Heart left ventricle (tissue), 16 donors: ENCODE measurements at places on chromosomes 5 and 9. TPM values are rescaled to one million over a fixed set of nuclear protein-coding genes. Genes with fewer than 3 reads are reported as not detected.

Gene CLIC3
- polyA plus RNA-seq, result 11.3 TPM

Gene DDX4
- polyA plus RNA-seq, result not detected

Gene CAVIN4
- polyA plus RNA-seq, result 42.1 TPM

Gene GZMA
- polyA plus RNA-seq, result 1.3 TPM

Gene FST
- polyA plus RNA-seq, result 0.22 TPM

Gene GFPT2
- polyA plus RNA-seq, result 4.1 TPM

Gene MAMDC4
- polyA plus RNA-seq, result 14.9 TPM

Gene FGD3
- 1.5 TPM for polyA plus RNA-seq

Gene RASGRF2
- 3.9 TPM for polyA plus RNA-seq

Gene HRCT1
- 3.7 TPM for polyA plus RNA-seq

Gene GHR
- polyA plus RNA-seq, result 9.4 TPM

Gene DAB2
- polyA plus RNA-seq, result 7.8 TPM

Gene IL13
- not detected for polyA plus RNA-seq

Gene GPSM1
- 31.5 TPM for polyA plus RNA-seq

Gene TNFSF15
- polyA plus RNA-seq, result not detected

Gene CNOT6
- polyA plus RNA-seq, result 3.1 TPM

Gene HAPLN1
- 0.15 TPM for polyA plus RNA-seq

Gene CARTPT
- polyA plus RNA-seq, result not detected

Gene MYMK
- polyA plus RNA-seq, result not detected

Gene PCDHA7
- not detected for polyA plus RNA-seq

Gene LCN15
- 2.4 TPM for polyA plus RNA-seq

Gene ABO
- 1.9 TPM for polyA plus RNA-seq

Gene CCDC192
- polyA plus RNA-seq, result 0.07 TPM

Gene SHOC1
- polyA plus RNA-seq, result not detected

Gene LRRC14B
- polyA plus RNA-seq, result 6.1 TPM

Gene MCTP1
- 5.4 TPM for polyA plus RNA-seq

Gene MGAT4B
- polyA plus RNA-seq, result 49.6 TPM

Gene SLC22A4
- 0.30 TPM for polyA plus RNA-seq

Gene MRRF
- polyA plus RNA-seq, result 27.0 TPM

Gene SLC45A2
- not detected for polyA plus RNA-seq

Gene MYO10
- polyA plus RNA-seq, result 2.8 TPM

Gene CNTNAP3B
- 4.7 TPM for polyA plus RNA-seq

Gene OLFML2A
- polyA plus RNA-seq, result 8.5 TPM

Gene VCP
- polyA plus RNA-seq, result 251 TPM

Gene IGFBPL1
- polyA plus RNA-seq, result not detected

Gene LSM11
- polyA plus RNA-seq, result 2.9 TPM

Gene NOP16
- polyA plus RNA-seq, result 33.4 TPM

Gene WNK2
- 29.4 TPM for polyA plus RNA-seq

Gene PHYHD1
- 24.2 TPM for polyA plus RNA-seq

Gene SAP30L
- polyA plus RNA-seq, result 19.7 TPM
